ENCODE measurements at places on chromosomes 7 and 10.
A peak's percentile ranks its signal among the peaks of the same experiment; 100 is the strongest.

GRCh38 chr7:142365410-142365842 is 107.6 kb upstream of the PRSS58 start:
- DNase-seq, result no peak

- peak; percentile 38 for DNase-seq
Observed at GRCh38 chr7:149147752-149148653, 750 bp downstream of the ZNF398 start.

DNA sequence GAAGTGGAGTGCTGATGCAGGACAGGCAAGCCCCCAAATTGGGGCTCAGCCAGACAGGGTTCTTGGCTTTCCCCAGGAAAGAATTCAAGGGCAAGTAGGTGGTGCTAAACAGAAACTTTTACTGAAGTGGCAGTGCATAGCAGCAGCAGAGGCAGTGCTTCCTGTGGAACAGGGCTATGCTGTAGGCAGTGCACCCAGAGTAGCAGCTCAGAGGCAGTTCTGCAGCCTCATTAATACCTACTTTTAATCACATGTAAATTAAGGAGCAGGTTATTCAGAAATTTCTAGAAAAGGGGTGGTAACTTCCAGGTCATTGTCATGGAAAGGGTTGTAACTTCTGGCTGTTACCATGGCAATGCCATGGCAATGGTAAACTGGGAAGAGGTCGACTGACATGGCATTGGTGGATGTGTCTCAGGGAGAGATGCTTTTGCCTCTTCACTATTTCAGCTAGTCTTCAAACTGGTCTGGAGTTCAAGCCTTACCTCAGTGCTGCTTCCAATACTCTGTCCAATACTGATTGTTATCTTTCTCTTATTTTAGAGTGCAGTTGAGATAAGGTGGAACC is 29.2 kb downstream of the PRSS58 start:
- no peak for DNase-seq

- DNase-seq, result no peak
Observed at GRCh38 chr7:154767821-154768415, 235.0 kb downstream of the PAXIP1 start.

- DNase-seq, result no peak
Observed at GRCh38 chr7:44320141-44320540, 5.3 kb downstream of the CAMK2B start.

- peak; percentile 55 for DNase-seq
Observed at GRCh38 chr7:44196450-44196872, 4.3 kb upstream of the YKT6 start.

GRCh38 chr7:30251708-30252329 is 32.6 kb upstream of the ZNRF2 start:
- no peak for DNase-seq

- DNase-seq, result no peak
Observed at GRCh38 chr10:72263613-72264241, 10.0 kb upstream of the DDIT4 start.

- DNase-seq, result peak; percentile 23
Observed at GRCh38 chr10:44245601-44245938, 139.3 kb downstream of the CXCL12 start.

DNA sequence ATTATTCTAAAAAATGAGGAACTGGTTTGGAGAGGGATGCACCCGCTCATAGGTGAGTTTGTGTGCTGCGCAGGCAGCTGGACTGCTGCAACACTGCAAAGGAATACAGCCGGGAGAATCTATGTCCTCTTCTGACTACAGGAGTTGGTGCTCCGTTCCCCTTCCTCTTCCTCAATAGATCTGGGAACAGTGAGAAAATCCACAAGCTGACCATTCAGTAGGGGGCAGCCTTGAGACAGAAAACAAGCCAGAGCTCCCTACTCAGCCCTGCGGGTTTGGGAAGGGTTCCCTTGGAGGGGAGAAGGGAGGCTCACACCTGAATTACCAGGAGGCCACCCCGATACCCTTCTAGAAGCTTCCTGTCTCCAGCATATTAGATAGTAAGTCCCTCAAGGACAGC is 87.3 kb upstream of the FOXI2 start:
- no peak for DNase-seq

DNA sequence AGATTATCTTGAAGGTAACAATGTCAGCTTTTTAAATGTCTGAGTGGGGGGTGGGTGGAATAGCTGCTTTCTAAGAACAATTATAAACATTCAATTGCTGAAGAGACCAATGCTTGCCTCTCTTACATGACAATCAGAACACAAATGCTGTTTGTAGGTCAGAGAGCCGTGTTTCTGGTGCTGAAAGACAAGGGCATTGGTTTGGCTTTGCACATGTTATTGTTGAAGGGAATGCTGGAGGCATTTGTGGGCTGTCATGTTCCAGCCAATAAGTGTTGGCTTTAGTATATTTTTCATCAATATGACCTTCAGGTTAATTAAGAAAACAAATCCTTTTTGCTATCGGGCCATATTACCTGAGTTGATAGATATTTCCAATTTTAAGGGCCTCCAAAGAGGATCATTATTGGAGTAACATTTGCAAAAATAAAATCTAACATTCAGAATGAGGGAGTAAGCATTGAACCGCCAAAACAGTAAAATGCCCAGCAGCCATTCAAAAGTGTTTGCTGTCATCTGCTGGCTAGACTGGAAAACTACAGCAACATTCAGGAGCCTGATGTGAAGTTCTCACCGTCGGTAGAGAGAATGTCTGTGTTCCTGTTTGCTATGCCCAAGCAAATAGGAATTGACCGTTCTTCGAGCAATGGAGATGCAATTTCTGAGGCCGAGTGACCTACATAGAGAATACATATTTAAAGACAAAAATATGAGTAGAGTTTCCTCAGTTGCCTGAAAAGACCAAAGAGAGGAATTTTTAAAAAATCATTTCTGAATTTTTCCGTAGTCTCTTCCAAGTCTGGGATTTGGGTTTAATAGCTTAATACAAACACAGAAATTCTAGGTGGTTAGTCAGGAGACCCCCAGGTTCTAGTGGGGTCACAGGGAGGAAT is 118.9 kb downstream of the APBB1IP start:
- peak; percentile 40 for DNase-seq

DNA sequence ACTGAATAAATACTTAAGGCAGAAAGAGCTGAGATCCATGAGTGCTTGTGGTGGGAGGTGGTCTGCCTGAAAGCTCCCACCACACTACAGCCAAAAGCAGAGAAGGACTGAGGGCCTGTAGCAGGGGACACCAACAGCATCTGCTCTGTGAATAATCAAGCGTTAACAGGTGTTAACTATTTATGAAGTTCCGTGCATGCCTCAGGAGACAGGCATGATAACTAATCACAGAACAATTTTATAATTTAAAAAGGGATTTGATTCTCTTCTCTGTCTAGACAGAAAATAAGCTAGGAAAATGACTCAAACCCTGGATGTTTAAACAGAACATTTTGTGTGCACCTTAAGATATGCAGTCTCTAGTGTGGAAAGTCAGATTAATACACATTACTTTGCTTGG is 61.5 kb upstream of the GHITM start:
- no peak for DNase-seq

DNA sequence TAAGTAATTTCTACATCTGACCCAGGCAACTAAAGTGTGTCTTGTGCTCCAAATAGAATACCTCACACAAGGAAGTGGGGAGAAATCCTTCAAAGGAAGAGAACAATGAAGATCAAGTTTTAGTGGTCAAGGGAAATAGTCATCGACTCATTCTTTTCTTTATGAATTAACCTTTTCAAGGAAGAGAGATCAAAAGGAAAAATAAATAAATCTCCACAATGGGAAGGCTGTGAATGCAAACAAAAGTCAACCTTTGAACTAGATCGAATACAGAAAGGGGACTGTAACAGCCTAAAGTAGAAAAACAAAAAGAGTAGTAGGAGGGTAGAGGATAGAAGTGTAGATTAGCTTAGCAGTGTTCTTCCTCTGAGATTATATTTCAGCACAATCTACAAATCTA is 274.6 kb upstream of the COBL start:
- no peak for DNase-seq

GRCh38 chr10:43196131-43196980 is 58.1 kb downstream of the CSGALNACT2 start:
- no peak for DNase-seq

DNA sequence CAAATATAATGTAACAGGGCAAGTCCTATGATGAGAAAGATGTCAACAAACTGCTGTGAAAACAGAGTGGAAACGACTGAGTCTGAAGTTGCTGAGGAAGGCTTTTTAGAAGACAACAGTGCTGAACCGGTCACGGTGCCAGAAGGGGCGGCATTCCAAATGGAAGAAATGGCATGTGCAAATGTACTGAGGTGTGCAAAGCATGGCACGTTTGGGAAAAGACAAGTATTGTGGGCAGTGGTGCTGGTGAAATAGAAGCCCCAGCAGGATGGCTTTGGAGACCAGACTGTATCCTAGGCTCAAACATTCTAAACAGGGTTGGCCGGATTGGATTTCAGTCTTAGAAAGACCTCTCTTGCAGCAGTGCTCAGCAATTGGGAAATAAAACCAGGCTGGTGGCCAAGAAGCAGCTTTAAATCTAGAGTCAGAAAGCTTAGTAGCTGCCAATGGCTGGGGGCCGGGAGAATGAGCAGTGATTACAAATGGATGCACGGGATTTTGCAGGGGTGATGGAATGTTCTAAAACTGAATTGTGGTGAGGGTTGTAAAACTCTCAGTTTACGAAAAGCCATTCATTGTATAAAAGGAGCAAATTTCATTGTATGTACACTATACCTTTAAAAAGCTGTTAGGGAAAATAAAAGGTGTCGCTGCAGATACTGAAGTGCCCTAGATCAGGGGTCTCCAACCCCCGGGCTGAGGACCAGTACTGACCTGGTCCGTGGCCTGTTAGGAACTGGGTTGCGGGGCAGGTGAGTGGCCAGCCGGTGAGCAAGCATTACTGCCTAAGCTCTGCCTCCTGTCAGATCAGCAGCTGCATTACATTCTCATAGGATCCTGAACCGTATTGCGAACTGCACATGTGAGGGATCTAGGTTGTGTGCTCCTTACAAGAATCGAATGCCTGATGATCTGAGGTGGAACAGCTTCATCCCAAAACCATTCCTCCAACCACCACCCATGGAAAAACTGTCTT is 141.6 kb downstream of the HIBADH start:
- DNase-seq, result peak; percentile 5

DNA sequence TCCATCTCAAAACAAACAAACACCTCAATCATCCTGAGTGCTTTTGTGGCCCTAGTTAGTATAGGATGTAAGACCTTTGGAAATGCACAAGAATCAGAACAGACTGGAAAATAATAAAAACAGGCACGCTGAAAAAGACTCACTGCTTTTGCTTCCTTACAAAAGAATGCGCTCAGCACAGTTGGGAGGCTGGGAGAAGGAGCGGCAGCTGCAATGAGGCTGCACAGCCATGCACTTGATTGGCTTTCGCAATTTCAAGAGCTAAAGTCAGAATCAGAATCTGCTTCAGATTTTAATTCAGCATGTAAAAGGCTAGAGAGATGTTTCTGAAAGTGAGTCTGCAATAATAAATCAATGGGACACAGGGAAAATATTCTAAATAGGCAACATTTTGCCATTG is 97.2 kb downstream of the FRMD4A start:
- no peak for DNase-seq

- DNase-seq, result no peak
Observed at GRCh38 chr10:37434091-37434490, 308.7 kb downstream of the ANKRD30A start.

DNA sequence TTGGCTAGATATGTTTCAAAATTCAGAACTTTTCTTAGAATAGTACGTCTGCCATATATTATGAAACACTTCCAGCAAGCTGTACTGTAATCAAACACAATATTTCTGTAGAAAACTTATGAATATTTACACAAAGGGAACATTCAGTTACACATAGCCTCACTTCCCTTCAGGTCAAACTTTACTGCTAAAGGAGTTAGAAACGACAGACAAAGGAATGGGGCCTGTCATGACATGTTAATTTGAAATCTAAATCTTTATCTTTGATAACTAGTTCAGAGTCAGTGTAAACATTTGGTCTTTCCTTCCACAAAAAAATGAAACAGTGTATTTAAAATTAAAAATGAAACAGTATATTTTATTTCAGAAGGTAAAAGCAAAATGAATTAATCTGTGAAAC is 1.0 kb upstream of the CROT start:
- DNase-seq, result no peak

GRCh38 chr10:100341953-100342626 is 4.9 kb upstream of the SCD start:
- peak; percentile 46 for DNase-seq

DNA sequence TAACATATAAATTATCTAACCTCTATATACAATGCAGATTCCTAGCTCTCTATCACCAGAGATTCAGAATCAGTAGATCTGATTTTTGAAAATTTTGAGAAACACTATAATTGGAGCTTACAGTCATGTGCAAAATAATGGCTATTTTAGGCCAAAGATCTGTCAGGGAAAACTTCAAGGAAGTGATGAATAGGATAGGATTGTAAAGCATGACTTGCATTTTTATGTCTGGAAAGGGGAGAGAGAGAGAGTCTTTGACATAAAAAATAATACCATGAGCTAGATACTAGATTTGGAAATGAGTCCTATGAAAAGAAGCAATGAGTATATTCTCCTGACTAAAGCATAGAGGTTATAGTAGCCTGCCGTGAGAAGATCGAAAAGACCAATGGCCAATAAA is 181.1 kb downstream of the SDHAF3 start:
- no peak for DNase-seq

GRCh38 chr7:36387435-36388231 is 2.0 kb upstream of the ANLN start:
- no peak for DNase-seq

DNA sequence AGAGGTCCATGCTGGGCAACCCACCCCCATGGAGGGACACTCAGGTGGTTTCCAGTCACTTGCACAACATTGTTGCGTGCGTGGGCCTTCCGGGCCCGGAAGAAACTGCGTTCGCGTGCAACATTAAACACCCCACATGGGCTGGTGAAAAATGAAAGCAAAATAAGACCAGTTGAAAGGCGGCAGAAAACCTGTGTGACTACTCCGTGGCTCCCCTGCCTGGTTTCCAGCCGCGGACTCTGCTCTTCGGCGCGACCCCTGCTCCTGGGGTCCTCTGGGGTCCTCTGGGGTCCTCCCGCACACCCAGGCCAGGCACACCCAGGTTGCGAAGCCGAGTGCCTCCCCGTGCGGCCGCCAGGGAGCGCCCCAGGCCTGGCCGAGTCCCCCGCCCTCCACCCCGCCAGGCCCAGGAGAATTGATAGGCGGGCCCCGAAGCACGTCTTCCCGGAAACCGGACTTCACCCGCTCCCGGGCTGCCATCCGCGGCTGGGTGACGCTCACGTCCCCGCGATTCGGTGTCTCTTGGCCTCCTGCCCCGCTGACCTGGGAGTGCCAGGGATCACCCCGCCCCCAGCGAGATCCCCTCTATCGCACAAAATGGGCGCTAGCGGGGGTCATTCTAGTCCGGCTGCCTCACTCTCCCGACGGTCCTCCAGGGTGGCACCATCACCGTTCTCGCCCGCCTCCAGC is 1.9 kb upstream of the SH2D4B start:
- no peak for DNase-seq

GRCh38 chr7:11760372-11760771 is 71.6 kb downstream of the THSD7A start:
- no peak for DNase-seq

GRCh38 chr10:126448091-126448490 is 59.8 kb upstream of the ADAM12 start:
- DNase-seq, result peak; percentile 20

GRCh38 chr10:12928571-12928970 is 72.9 kb downstream of the CCDC3 start:
- DNase-seq, result no peak

All from brain microvascular endothelial cell (primary cell).